ENCODE measurements at places on chromosomes 1 and 21.

DNA sequence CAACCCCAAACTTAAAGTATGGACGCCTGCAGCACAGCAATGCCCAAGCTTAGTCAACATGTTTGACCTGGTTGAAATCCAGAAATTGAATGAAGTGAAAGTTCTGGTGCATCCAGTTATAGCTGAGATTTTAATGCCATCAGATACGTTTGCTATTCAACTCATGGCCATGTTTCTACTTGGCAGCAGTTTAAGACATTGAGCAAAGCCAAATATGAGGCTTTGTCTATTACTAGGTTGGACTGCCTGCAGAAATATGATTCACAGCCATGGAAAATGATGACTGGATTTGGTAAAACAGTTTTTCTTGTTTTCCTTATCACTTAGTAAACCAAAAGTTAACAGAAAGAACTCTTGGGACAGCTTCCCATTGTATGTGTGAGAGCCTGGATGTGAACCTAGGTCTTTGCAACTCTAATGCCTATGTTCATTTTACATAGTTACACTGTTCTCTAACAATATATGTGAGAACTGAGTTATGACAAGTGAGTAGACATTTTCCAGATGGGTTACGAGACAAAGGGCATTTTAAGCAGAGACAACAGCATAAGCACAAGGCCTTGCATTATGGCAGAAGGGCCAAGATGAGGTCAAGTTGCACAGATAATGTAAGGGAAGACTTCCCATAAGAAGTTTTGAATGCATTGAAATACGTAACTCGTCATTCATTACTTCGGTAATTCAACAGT is 32.4 kb upstream of the MYSM1 start:
- no peak for DNase-seq

GRCh38 chr1:156852418-156852874 is 6.5 kb downstream of the INSRR start:
- peak; percentile 96 for DNase-seq

- DNase-seq, result no peak
Observed at GRCh38 chr1:67879485-67879884, 46.2 kb upstream of the GNG12 start.

DNA sequence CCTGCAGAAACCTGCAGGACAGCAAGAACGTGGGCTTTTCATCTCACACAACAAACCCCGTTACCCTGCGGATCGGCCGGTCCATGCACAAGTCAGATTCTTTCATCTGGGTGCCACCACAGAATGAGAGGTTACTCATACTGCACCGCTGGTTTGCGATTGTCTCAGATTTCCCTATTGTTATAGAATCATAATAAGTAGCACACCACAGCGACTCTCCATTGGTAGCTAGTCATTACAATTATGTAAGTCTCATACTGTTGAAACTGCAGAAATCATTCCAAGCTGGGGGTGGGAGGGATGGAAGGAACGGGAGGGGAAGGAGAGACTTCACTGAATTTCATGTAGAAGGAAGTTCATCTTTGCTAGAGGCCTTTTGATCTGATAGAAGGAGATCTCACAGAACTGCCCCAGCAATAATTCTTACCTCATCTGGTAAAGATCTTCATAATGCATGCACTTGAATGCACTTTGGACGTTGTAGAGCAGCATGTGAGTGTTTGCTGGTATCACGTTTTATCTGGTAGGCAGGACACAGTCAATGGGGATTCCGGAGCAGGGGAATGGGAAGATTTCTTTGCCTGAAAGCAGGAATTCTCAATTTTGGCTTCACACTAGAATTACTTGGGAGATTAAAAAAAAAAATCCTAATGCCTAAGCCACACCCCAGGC is 221.1 kb downstream of the KIF26B start:
- DNase-seq, result no peak

DNA sequence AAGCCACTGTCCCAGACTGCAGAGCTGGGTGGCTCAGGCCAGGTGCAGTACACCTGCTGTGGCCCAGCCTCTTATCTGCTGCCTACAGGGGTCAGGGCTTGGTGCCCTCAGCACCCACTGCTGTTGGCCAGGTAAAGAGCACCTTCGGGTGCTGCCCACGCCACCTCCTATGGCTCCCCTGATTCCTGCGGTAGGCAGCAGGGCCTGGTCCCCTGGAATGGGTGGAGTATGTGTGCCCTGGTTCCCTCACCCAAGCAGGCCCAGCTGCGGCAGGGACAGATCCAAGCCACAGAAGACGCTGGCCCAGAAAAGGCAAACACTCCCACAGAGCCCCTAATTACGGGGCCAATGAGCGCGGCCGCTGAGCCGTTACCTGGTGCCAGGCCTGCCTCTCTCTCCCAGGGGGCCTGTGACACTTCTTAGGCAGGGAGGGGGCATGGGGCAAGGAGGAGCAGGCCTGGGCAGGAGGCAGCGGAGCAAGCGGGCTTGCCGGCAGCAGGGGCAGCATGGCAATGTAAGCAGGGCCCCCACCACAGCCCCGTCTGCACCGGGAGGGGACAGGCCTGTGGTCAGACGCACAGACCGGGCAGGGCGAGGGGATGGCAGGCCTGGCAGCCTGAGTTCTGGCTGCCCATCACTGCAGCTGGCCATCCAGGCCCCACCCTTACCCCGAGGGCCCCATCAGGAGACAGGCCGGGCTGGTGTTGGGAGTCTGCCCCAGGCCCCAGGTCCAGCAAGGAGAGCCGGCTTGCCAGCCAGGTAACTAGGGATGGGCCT is 19.0 kb downstream of the ESPN start:
- no peak for DNase-seq

- no peak for DNase-seq
Observed at GRCh38 chr1:50426108-50426700, 3.0 kb upstream of the DMRTA2 start.

DNA sequence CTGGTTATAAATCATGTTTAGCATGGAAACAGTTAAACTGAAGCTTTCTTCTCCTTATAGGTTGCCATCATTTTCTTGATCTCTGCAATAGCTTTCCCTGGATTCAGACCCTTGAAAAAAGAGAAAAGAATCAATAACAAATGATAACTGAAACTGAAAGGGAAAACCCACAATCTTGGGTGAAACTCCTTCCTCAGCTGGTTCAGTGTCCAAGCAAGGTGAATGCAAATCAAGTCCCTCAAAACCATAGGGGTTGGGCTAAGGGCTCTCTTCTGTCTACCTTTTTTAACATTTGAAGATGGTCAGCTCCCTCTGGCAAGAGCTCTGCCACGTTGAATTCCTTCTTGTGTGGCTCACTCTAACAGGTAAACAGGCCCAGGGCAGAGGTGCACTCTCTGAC is 7.1 kb upstream of the ATP13A2 start:
- DNase-seq, result no peak

DNA sequence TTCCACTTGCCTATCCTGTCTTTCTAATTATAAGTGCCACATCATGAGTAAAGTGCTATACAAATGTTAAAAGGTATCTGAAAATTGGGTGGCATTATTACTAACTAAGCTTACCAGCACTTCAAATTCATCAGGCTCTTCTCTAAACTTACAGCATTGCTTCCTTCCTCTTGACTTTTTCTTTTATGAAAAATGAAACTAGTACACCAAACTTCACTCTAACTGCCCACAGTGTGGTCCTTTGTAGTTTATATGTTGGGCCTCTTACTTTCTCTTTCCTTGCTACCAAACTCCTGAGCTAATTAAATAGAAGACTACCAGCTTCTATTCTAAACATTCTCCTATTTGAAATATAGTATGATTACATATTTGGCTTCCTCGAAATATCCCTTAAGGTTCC is 81.8 kb downstream of the NOTCH2 start:
- no peak for DNase-seq

DNA sequence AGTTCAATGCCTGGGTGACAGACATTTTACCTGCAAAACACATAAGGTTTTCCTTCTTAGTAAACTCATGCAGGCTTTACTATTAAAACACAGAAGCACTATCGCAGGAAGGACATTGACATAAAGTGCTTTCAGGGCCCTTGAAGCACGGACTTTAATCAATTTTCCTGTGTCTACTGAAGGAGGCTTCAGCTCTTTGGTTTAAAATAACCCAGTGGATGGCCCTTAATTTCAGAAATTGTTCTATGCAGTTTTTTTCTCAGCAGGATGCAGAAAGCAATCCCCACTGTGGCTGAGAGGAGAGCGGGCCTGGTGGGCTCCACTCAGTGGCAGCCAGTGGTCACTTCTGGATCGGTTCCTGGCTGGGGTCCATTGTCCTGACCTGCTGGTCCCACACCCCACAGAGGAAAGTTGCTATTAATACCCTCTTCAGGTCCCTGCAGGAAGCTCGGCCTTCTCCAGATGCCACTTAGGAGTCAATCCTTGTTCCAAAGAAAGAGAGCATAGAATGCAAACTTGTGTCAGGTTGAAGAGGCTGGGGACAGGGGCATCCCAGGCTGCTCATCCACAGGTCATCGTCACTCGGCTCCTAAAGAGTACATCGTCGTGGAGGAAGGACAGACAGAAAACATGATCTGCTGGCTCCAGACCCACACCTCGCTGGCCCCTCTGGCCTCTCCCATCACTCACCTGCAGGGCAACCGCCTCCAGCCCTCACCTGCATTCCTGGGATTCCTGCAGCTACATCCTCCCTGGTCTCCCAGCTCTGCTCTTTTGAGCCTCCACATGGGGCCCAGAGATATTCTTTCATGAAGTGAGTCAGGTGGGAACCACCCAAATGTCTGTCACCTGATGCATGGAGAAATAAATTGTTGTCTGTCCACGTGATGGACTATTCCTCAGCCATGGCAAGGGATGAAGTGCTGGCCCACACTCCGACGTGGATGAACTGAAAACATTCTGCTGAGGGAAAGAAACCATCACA is 153.1 kb downstream of the PSMG1 start:
- no peak for DNase-seq

DNA sequence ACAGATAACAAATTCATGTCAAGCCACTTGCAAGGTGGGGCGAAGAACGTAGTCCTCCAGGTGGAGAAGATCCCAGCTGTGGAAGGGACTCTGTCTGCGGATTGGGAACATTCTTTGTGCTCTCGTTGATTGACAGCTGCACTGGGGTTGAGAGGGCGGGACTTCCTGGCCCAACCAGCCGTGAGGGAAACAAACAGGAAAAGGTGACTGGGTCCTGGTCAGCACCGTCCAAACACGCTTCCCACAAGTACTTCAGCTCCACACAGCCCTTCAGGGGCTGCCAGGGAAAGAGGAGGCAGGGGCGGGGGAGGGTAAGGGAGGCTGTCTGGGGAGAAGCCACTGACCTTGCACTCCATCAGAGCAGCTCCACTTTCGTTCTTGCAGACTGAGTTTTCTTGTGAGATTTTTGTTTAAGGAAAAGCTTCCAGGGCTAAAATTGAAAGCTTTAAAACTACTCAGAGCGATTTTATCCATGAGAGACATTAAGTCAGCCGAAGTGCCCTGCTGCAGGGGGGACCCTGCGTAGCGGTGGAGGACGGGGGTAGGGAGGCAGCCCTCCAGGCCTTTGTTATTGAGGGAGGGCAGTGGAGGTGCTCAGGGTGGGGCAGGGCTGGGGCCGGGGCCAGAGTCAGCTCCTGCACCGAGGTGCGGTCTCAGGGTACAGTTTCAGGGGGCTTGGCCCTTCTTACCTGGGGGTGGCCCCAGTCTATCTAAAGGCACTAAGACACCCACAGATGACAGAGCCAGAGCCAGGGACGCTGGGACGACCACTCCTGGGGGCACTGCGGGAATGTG is 21.6 kb upstream of the STUM start:
- no peak for DNase-seq

GRCh38 chr21:31837618-31838390 is 35.0 kb upstream of the HUNK start:
- DNase-seq, result no peak

GRCh38 chr1:20742671-20743070 is 10.2 kb upstream of the SH2D5 start:
- DNase-seq, result no peak

DNA sequence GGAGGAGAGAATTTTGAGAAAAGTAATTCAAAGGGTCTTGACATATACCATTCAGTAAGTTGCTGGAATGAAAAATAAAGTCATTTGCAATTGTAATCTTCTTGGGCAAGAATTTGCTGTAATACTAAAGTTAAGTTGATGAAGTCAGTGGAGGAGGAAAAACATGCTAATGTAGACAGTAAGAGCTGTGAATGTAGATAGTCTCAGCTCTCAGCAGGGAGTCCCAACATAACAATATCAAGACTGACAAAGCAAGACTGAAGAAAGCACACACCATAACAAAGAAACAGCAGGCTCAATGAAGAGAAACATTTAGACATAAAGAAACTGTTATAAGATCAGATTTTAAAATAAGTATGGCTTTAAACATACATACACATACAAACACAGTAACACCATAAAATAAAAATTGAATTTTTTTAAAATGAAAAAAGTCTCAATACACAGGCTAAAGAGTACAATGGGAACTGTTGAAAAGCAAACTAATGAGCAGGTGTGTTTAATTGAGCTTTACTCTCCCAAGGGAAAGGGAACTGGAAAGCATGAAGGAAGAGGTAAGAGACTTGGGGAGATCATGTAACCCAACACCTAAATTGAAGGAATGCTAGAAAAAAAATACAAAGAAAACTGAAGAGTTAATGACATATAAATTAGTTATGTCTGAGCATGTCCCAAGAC is 336.3 kb upstream of the NCAM2 start:
- DNase-seq, result peak; percentile 67

All from NCI-H187 treated with DMSO at 0.1 percent for 48 hours (cell line).